ENCODE measurements at places on chromosomes 6 and 20.

- peaks cover 37% of the 10 kb centered on the region for H3K27me3 ChIP-seq
- H3K36me3 ChIP-seq, result no peaks in the 10 kb centered on the region
- no peak overlapping the region for H3K27ac ChIP-seq
- DNase-seq, result no peak
- H3K4me1 ChIP-seq, result no peaks in the 10 kb centered on the region
- H3K4me3 ChIP-seq, result no peak overlapping the region
Measured at GRCh38 chr20:59581993-59582679, 22.2 kb upstream of the PHACTR3 start.

DNA sequence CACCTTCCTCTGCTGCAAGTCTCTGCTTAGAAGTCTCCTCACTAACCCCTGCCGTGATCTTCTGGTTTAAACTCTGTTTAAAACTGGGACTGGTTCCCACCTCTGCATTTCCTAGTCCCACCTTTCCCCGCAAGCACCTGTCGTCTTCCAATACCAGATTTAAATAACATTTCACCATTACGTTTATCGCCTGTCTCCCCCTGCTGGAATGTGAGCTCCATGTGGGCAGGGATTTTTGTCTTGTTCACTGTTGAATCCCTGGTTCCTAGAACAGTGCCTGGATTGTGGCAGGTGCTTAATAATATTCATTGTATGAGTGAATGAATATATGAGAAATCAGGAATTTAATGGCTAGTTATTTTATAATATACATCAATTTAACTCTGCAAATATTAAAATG, 2.7 kb downstream of the GUCA1A start:
- peaks cover 4% of the 10 kb centered on the region for H3K4me1 ChIP-seq
- DNase-seq, result peak; percentile 19
- no peak overlapping the region for H3K4me3 ChIP-seq
- H3K36me3 ChIP-seq, result no peaks in the 10 kb centered on the region
- no peak overlapping the region for H3K27ac ChIP-seq

GRCh38 chr6:150485161-150485958, 114.3 kb upstream of the PLEKHG1 start:
- DNase-seq, result no peak
- no peaks in the 10 kb centered on the region for H3K27me3 ChIP-seq
- H3K4me3 ChIP-seq, result no peak overlapping the region
- H3K27ac ChIP-seq, result no peak overlapping the region
- H3K4me1 ChIP-seq, result peaks cover under 1% of the 10 kb centered on the region

DNA sequence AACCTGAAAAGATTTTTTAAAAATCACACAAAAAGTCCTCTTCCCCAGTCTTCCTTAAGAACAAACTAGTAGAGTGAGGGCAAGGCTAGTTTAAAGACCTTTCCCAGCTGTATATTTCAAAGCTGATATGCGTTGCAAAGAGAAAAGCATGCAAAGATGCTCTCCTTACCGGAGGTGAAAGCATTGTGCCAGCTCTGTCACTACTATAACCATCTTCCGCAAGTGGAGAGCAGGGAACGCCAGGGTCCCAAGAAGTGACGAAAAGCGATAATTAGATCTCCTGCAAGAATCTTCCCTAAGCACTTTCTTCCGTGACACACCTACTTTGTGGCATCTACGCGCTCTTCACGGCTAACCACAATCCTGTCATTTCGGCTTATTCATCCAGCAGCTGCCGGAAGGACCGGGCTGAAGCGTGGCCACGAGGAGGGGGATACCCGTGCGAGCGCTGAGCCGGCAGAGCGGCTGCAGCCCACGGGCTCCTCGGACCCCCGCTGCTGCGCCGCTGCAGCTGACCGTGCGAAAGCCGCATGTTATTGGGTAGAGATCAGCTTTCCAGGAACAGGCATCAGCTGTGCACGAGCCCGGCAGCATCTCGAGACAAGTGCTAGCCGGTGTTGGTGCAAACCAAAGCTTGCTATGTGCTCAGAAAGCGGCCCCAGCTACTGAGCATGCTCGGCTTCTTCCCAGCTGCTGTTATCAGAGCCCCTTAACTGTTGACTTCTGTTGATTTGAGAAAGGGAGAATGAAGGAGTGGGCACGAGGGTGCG, 57.2 kb upstream of the ARHGAP18 start:
- H3K4me1 ChIP-seq, result peaks cover 14% of the 10 kb centered on the region
- no peaks in the 10 kb centered on the region for H3K36me3 ChIP-seq
- no peaks in the 10 kb centered on the region for H3K27me3 ChIP-seq
- DNase-seq, result no peak
- H3K27ac ChIP-seq, result peak overlapping the region; percentile 32

DNA sequence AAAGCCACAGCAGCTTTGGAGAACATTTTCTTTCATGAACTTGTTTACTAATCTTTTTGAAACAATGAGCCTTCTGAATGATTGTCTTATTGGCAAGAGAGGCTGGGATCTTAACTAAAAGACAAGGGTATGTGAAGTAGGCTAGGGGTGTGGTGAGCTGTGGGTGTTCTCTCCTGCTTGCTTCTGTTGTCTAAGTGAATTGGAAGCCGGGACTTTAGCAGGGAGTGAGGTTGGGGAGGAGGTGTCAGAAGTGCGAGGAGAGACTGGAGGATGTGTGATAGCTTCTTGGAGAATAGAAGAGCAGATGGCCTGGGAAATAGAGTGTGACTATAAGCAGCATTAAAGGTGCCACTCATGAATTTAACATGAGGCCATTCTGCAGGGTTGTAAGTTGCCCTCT, 562.8 kb downstream of the UTRN start:
- H3K4me3 ChIP-seq, result no peak overlapping the region
- no peak for DNase-seq
- H3K27me3 ChIP-seq, result no peaks in the 10 kb centered on the region
- H3K27ac ChIP-seq, result no peak overlapping the region
- peaks cover 4% of the 10 kb centered on the region for H3K36me3 ChIP-seq

- H3K27me3 ChIP-seq, result no peaks in the 10 kb centered on the region
- H3K4me1 ChIP-seq, result no peaks in the 10 kb centered on the region
- H3K36me3 ChIP-seq, result no peaks in the 10 kb centered on the region
- no peak for DNase-seq
- no peak overlapping the region for H3K4me3 ChIP-seq
Measured at GRCh38 chr6:78345882-78346281, 521.5 kb upstream of the IRAK1BP1 start.

GRCh38 chr6:90495216-90495817, 91.6 kb downstream of the MAP3K7 start:
- no peak overlapping the region for H3K27ac ChIP-seq
- no peaks in the 10 kb centered on the region for H3K4me1 ChIP-seq
- DNase-seq, result no peak
- no peaks in the 10 kb centered on the region for H3K36me3 ChIP-seq
- no peaks in the 10 kb centered on the region for H3K27me3 ChIP-seq

- no peak for DNase-seq
- H3K27ac ChIP-seq, result no peak overlapping the region
- no peak overlapping the region for H3K4me3 ChIP-seq
- no peaks in the 10 kb centered on the region for H3K36me3 ChIP-seq
Measured at GRCh38 chr6:76992553-76992952, 470.7 kb downstream of the HTR1B start.

DNA sequence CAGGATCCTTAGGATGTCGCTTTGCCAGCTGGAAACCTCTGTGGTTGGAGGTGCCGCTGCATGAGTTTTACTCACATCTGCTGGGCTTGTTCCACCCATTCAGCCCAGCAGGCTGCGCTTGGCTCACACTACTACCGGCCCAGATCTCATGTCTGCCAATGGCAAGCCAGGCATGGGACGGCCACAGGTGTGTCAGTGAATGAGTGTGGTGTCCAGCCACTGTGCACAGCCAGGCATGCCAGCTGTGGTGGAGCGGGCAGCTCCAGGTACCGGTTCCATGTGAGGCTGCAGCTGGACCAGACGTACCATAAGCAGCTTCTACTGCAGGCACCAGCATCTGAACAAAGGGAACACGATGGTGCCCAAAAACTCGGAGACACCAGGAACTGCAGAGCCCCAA, 33.1 kb upstream of the ASF1A start:
- H3K27ac ChIP-seq, result no peak overlapping the region
- DNase-seq, result no peak
- H3K4me3 ChIP-seq, result no peak overlapping the region

- H3K27ac ChIP-seq, result no peak within 1 kb of the TSS
- H3K27me3 ChIP-seq, result peaks cover 24% of the 10 kb centered on the region
- H3K36me3 ChIP-seq, result no peaks in the 10 kb centered on the region
- no peak within 1 kb of the TSS for H3K4me3 ChIP-seq
Measured at GRCh38 chr20:58850693-58851174, at the start of gene GNAS-AS1. TSS of gene GNAS-AS1 (minus strand) at chr20:58850902.

DNA sequence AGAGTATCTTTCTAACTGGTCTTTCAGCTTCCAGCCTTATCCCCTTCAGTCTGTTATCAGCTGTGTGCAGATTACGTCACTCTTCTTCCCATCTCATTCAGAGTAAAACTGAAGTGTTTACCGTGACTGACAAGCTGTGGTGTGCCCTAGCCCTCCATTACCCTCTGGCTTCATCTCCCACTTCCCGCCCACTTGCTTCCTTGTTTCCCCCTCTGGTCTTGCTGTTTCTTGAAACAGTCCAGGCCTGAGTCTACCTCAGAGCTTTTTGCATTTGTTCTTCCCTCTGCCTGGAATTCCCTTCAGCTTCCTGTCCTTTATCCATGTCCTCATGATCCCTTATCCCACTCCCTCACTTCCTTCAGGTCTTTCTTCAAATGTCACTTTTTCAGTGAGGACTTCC, 66.9 kb downstream of the CARMIL1 start:
- no peaks in the 10 kb centered on the region for H3K36me3 ChIP-seq
- H3K27me3 ChIP-seq, result no peaks in the 10 kb centered on the region
- no peak for DNase-seq
- H3K27ac ChIP-seq, result no peak overlapping the region
- no peaks in the 10 kb centered on the region for H3K4me1 ChIP-seq

- peaks cover 17% of the 10 kb centered on the region for H3K4me1 ChIP-seq
- no peak overlapping the region for H3K27ac ChIP-seq
- H3K36me3 ChIP-seq, result no peaks in the 10 kb centered on the region
- DNase-seq, result no peak
- no peak overlapping the region for H3K4me3 ChIP-seq
Measured at GRCh38 chr6:43992126-43992663, 135.1 kb downstream of the MRPL14 start.

DNA sequence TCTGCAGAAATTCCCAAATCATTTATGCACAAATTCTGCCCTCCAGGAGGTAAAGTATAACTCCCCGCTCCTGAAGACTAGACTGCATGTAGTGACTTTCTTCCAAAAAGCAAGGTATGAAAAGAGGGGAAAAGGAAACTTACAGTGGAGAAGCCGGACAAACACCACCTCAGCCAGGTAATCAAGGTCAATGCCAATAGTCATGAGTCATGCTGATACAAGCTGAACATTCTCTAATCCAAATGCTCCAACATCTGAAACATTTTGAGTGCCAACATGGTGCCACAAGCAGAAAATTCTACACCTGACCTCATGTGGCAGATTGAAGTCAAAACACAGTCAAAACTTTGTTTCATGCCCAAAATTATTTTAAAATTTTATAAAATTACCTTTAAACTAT, 165.6 kb downstream of the FOXA2 start:
- no peaks in the 10 kb centered on the region for H3K36me3 ChIP-seq
- H3K4me3 ChIP-seq, result no peak overlapping the region
- no peak for DNase-seq
- H3K4me1 ChIP-seq, result peaks cover 3% of the 10 kb centered on the region
- no peak overlapping the region for H3K27ac ChIP-seq

DNA sequence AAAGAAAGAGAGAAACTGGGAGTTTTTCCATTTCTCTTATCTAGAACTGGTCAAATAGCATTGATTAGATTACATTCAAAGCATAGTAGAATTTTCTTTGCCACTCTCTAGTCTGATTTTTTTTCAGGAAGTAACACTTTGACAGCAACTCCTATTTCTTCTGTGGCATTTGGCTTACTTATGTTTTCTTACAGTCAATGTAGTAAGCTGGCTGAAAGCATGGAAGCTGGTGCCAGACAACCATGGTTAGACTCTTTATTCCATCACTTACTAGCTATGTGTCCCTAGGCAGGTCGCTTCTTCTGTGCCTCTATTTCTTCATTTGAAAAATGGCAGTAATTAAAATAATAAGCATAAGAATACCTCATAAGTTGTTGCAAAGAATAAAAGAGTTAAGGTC, 54.2 kb upstream of the OPRM1 start:
- no peak overlapping the region for H3K4me3 ChIP-seq
- H3K27ac ChIP-seq, result no peak overlapping the region

- no peaks in the 10 kb centered on the region for H3K4me1 ChIP-seq
- DNase-seq, result no peak
- no peaks in the 10 kb centered on the region for H3K36me3 ChIP-seq
- H3K4me3 ChIP-seq, result no peak overlapping the region
Measured at GRCh38 chr20:16432466-16433292, 140.6 kb downstream of the KIF16B start.

DNA sequence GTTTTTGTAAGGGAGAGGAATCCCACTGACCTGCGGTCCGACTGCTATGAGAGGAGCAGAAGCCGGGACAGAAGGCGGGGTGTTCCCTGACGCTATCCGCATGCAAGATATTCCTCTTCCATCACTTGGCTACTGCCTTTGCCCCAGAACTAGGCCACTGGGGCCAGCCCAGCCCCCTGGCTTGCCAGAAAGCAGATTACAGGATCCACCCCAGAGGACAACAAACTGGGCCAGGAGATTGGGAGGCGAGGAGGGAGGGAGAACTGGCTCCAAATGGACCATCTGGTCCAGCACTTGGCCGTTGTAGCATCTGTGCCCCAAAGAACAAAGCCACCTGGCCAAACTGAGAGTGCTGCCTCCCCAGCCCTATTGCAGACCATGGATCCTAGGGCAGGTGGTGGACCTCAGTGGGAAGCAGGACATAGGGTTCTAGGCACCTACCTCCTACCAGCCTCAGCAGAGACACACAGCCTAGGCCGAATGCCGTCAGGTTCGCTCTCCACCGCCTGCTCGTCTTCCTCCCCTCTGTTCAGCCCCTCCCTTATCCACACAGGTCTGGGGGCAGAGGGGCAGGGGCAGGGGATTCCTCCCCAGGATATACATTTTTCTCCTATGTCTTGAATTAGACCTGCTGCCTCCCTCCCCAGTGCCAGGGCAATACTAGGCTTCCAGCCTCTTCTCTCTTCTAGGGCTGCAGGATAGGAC, 4.0 kb downstream of the MDGA1 start:
- no peak overlapping the region for H3K4me3 ChIP-seq
- H3K27ac ChIP-seq, result no peak overlapping the region
- H3K27me3 ChIP-seq, result no peaks in the 10 kb centered on the region
- no peaks in the 10 kb centered on the region for H3K36me3 ChIP-seq
- H3K4me1 ChIP-seq, result peaks cover 28% of the 10 kb centered on the region

- DNase-seq, result no peak
- H3K4me1 ChIP-seq, result no peaks in the 10 kb centered on the region
- no peaks in the 10 kb centered on the region for H3K36me3 ChIP-seq
- H3K4me3 ChIP-seq, result no peak overlapping the region
- H3K27ac ChIP-seq, result no peak overlapping the region
- H3K27me3 ChIP-seq, result no peaks in the 10 kb centered on the region
Measured at GRCh38 chr6:20341564-20341963, 60.1 kb upstream of the E2F3 start.

DNA sequence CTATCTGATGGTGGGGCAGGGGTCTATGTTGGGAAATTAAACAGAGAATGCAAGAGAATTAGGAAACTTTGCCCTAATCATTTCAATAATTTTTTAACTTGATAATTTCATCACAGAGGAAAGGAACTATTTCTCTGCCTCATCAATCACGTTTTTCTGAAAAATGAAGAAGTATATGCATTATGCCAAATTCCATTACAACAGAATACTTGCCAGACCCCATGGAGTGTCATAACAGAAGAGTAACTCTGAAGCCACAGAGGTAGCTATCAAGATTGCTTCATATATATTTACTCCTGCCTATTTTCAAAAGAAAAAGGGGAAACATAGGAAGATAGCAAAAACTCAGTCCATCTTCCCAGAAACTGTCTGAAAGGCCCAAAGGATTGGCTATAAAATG, 5.7 kb upstream of the USP49 start:
- H3K36me3 ChIP-seq, result 0 out of 2 replicates have a peak, but pooled peaks cover 4% of the 10 kb centered on the region
- no peaks in the 10 kb centered on the region for H3K27me3 ChIP-seq
- no peak overlapping the region for H3K27ac ChIP-seq
- DNase-seq, result no peak
